ENCODE measurements at places on chromosomes 1 and 21.
A peak's percentile ranks its signal among the peaks of the same experiment; 100 is the strongest.

DNA sequence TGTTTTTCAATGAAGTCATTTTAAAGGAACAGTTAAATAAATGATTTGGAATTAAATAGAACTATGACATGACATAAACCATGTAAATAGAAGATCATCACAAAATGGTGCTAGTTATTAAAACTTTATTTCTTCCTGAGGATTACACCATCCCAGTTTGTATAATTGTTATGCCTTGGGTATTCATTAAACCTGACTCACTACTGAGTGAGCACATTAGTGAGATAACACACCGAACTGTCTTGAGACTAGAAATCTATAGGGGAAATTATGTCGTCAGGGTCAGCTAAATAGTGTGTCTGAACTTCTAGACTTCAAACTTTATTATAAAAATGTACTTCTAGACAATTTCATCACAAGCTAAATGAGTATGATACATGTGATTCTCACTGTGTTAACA lies 189.4 kb downstream of the NCAM2 start:
- no peak for DNase-seq

GRCh38 chr1:85148524-85149250 lies 52.1 kb downstream of the SYDE2 start:
- peak; percentile 49 for DNase-seq

DNA sequence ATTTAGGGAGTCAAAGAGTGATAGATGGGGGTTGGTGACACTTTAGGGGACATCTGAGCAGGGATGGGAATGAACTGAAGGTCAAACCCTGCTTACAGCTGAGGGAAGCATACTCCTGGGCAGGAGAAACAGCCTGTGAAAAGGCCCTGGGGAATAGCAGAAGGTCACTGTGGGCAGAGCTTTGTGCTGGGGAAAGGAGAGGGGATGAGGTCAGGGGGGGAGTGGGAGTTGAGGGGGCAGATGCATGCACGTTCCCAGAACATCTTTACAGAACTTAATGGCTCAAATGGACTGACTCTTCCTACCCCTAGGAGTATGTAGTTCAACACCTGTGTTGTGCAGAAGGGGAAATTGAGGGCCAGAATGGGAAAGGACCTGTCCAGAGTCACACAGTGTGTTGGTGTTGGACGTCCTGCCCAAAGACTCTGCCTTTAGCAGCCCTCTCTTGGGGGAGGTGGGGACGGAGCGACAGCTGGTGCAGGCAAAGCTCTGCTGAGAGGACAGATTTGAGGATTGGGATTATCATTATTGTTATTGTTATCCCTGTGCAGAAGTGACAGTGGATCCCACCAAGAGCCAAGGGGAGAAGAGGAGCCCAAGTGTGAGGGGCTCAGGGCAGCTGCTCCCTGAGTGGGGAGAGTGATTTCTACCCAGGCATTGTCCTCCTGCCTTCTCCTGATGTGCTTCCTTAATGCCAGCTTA lies 116.5 kb downstream of the PTPRU start:
- DNase-seq, result no peak

- DNase-seq, result no peak
Observed at GRCh38 chr1:85672031-85672660, 36.1 kb downstream of the ZNHIT6 start.

- no peak for DNase-seq
Observed at GRCh38 chr1:6580119-6580592, 362 bp downstream of the ZBTB48 start.

DNA sequence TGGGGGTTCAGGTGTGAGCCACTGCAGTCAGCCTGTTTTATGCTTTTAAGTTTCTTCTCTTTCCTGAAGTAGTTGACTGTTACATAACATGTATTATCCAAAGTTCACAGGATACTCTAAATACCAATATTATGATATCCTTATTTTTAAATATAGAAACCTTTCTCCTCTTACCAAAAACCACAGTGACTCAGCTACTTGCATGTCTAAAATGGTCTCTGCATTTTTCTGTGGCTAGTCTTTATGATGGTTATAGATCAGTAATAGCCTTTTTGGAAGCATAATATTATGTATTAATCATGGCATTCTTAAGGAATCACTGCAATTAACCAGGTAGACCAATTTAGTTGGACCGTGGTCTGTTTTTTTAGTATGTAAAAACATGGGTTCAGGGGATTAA lies 210.8 kb upstream of the CACYBP start:
- no peak for DNase-seq

- DNase-seq, result peak; percentile 3
Observed at GRCh38 chr1:196608390-196609369, at the start of gene KCNT2. KCNT2 (minus strand) TSS chr1:196608440; CDS start chr1:196608309, 131 bp downstream.

GRCh38 chr1:167463080-167463479 lies 55.2 kb downstream of the CD247 start:
- DNase-seq, result no peak

GRCh38 chr21:27040738-27041469 lies 74.0 kb upstream of the ADAMTS5 start:
- no peak for DNase-seq

- DNase-seq, result no peak
Observed at GRCh38 chr1:164569241-164569640, 10.3 kb downstream of the PBX1 start.

GRCh38 chr1:44949286-44949685 lies 37.1 kb downstream of the EIF2B3 start:
- no peak for DNase-seq

- DNase-seq, result no peak
Observed at GRCh38 chr1:8204826-8205225, 113.1 kb upstream of the SLC45A1 start.

- DNase-seq, result no peak
Observed at GRCh38 chr1:88877382-88877825, 14.0 kb downstream of the GTF2B start.

DNA sequence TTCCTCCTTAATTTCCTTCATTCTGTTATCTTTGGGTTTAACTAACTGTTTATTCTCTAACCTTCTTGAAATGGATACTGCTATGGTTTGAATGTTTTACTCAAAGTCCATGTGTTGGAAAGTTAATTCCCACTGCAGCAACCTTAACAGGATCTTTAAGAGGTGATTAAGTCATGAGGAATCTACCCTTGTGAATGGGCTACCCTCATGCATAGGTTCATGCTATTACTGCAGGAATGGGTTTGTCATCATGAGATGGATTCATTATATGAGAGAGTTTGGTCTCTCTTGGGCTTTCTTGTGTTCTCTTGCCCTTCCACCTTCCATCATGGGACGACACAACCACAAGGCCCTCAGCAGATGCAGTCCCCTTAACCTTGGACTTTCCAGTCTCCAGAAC lies 516.9 kb downstream of the ADGRL2 start:
- no peak for DNase-seq

- DNase-seq, result no peak
Observed at GRCh38 chr1:214106375-214106774, 118.6 kb downstream of the PROX1 start.

DNA sequence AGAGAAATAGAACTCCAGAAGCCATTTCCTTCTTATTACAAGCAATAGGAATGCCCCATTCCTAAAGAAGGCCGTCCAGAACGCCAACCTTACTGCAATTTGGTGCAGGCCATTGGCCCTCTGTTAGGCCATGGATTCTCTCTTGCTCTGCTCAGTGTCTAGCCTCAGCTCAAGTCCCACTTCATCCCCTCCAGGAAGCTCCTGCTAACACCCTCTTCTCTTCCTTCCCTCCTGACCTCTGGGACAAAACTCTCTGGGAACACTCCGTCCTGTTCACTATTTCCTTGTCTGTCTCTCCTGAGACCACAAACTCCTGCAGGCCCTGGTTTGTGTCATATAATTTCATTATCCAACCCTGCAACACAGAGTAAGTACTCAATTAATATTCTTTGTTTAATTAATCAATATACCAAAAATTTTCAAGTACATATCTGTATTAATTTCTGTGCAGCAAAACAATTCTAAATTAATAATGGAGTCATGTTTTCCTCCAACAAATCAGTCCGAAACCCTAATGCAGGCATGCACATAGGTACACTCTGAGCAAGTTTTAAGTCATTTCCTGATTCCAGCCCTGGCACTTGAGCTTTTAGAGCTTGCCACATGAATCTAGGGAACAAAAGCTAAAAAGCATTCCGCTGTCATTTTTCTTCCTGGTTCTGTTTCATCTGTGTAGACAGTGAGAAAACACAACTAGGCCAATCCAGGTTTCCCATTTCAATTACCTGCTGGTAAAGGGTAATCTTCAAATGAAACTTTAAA lies 245.3 kb downstream of the SETD4 start:
- no peak for DNase-seq

DNA sequence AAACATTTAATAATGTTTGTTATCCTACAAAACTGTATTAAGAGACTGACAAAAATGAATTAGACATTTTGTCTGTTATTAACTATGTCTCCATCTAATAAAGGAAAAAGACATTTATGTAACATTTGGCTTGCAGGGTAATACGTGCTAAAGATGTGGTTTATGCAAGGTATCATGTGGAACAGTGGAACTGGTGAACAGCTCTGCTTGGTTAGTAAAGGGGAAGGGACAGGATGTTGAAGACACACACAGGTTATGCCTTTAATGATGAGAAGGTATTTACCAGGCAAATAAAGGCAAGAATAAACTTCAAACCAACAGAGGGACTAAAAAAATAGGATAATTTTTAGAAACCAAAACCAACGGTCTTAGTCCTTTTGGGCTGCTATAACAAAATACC lies 93.1 kb downstream of the UCHL5 start:
- DNase-seq, result no peak

DNA sequence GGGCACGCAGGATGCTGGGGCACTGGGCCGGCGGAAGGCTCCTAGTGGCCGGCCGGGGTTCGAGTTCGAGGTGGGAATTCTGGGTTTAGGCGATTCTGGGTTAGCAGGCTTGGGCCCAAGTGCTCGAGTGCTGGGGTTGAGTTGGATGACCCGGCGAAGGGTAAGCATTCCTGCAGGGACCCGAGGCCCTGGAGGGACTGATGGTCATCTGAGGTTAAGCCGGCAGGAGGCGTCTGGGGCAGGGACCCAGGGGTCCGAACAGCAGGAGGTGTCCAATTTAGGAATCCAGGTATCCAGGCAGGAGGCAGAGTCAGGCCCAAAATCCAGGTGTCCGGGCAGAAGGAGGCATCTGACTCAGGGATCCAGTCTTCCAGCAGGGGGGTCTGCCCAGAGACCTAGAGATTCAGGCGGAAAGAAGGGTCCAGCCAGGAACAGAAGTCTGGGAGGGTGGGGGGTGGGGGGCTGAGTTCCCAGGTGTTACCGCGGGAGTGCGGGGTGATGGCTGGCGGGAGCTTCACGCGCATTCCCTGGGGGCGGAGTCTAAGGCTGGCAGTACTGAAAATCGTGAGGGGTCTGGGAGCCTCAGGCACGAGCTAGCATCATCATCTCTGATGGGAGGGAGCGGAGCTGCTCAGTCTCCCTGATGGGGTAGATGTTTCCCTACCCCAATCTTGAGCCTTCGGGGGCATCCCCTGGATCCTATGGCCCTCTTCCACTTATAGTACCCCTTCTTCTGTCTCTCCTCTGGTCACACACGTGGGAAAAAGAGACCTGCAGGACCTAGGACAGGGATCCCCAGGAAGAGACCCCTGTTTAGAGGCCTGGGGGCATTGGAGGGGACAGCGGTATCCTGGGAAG lies 585 bp downstream of the GPR3 start:
- no peak for DNase-seq

DNA sequence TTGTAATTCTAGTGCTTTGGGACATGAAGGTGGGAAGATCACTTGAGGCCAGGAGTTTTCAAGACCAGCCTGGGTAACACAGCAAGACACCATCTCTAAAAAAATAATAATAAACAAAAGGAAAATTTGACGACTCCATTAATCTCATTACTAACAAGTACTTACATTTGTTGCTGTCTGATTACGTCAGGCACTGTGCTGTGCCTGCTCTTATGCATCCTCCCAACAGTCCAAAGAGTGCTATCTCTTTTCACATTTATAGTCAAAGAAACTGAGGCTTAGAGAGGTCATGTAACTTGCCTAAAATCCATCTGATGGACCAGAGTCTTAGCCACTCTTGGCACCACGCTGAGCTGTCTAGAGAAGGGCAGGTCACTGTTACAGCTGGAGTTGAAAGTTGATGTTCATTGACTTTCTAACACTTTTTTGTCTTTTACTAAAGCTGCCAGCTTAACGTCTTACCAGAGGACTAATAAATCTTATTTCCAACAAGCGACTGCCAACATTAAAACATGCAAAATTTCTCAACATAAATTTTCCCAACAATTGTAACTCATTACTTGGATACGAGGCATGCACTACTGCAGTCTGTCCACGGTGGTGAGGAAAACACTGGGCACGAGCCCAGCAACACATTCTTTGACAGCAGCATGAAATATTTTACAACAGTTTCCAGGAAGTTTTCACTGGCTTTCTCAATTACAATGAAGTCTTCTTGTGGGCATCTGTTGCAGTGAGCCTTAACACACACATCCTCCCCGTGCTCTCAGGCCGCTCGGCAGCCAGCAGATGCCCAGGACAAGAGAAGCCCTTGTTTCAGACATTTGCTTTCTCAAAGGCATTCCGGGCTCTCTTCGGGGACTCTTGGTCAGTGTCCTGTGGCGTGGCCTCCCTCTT lies 262.9 kb upstream of the PROX1 start:
- no peak for DNase-seq

- DNase-seq, result peak; percentile 72
Observed at GRCh38 chr1:203673550-203674411, 47.1 kb downstream of the ATP2B4 start.

GRCh38 chr1:209956116-209956515 lies 18.1 kb downstream of the SYT14 start:
- DNase-seq, result no peak

GRCh38 chr1:68293122-68293521 lies 60.8 kb upstream of the WLS start:
- DNase-seq, result no peak

DNA sequence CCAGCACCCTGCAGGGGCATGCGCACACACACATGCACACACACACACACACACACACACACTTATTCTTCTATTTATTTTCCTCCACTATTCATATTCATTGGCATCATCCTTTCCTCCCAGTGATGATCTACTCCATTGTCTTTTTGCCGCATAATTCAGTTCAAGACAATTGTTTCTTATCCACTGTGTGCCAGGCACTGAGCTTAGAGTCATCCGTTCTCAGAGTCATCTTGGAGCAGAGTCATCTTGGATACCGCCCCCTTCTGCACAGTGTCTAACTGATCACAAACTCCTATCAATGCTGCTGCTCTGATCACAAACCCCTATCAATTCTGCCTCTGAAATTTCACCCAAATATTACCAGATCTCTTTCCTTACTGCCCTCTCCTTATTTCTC lies 102.8 kb upstream of the PROX1 start:
- DNase-seq, result no peak

- no peak for DNase-seq
Observed at GRCh38 chr1:245169376-245169775, 14.6 kb downstream of the KIF26B start.

GRCh38 chr1:15272009-15272781 lies 25.2 kb downstream of the FHAD1 start:
- peak; percentile 62 for DNase-seq

GRCh38 chr1:209457401-209458125 lies 126.0 kb upstream of the CAMK1G start:
- no peak for DNase-seq

All from activated T-cell treated with anti-CD3 and anti-CD28 coated beads, Interleukin-2, amount 50 U/mL, for 72 hours (primary cell).